ENCODE measurements at places on chromosomes 7 and 10.

GRCh38 chr10:101052285-101052684, 9.5 kb upstream of the KAZALD1 start:
- DNase-seq = no peak

DNA sequence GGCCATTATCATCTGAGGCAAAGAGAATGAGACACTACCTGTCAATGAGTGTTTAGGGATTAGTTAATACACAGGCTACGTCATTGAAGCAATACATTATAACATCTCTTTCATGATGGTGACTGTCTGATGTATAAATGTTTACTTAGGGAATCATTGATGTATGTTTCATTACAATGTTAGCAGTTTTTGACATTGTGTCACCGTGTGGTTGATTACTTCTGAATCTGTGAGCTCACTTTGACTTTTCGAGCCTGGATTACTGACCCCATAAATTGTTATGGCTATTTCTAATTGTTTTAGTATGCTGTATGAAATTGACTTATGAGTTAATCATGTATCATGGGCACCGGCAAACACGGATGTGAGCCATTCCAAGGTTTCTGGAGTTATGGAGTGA, 494.0 kb downstream of the MAGI2 start:
- no peak for DNase-seq

GRCh38 chr7:25093268-25093826, 31.7 kb downstream of the CYCS start:
- DNase-seq = peak; percentile 82

DNA sequence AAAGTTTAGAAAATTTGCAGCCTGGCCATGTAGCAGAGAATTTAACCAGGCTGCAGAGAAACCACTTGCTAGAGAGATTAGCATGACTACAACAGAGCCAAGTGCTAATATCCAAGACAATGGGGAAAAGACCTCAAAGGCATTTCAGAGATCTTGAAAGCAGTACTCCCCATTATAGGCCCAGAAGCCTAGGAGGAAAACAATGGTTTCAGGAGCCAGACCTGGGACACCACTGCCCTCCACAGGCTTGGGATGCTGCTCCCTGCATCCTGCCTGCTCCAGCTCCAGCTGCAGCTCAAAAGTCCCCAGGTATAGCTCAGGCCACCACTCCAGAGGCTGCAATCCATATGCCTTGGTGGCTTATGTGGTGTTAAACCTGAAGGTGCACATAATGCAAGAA, 101.5 kb upstream of the TMEM72 start:
- DNase-seq = peak; percentile 12

DNA sequence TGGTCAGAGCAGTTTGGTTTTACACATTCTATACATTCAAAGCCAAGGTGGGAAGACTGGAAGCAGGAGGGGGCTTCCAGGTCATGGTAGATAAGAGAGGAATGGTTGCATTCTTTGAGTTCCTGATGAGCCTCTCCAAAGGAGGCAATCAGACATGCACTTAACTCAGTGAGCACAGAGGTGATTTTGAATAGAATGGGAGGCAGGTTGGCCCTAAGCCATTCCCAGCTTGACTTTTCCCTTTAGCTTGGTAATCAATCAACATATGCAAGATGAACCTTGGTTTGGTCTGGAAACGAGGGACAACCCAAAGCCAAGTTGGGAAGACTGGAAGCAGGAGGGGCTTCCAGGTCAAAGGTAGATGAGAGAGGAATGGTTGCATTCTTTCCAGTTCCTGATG, 31.4 kb downstream of the TCERG1L start:
- no peak for DNase-seq

GRCh38 chr10:79273604-79274003, 73.7 kb upstream of the PPIF start:
- DNase-seq = no peak

- DNase-seq = no peak
Observed at GRCh38 chr10:124072106-124072505, 21.3 kb downstream of the CHST15 start.

DNA sequence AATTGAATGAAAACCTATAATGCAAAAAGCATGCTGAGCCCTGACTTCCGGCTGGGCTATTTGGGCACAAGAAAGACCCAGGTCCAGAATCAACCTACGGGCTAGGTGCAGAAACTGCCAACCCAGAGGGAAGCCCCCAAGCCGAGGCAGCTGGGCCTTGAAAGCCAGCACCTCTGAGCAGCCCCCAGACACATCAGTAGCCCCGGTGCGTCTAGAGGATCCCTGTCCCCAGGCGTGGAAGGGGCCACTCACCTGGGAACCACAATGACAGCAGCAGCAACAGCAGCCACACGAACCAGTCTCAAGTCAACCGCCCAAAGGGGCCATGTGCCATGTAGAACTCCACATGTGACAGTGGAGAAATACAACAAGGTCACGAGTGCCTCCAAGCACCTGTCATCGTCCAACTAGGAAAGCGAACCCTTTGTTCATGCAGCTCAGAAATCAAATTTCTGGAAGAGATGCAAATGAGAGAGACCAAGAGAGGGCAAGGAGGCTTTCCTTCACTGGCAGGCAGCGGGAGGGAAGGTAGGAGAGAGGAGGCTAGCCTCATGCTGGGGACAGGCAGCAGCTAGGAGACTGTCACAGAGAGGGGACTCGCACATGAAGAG, 57.5 kb upstream of the CHST15 start:
- DNase-seq = no peak

DNA sequence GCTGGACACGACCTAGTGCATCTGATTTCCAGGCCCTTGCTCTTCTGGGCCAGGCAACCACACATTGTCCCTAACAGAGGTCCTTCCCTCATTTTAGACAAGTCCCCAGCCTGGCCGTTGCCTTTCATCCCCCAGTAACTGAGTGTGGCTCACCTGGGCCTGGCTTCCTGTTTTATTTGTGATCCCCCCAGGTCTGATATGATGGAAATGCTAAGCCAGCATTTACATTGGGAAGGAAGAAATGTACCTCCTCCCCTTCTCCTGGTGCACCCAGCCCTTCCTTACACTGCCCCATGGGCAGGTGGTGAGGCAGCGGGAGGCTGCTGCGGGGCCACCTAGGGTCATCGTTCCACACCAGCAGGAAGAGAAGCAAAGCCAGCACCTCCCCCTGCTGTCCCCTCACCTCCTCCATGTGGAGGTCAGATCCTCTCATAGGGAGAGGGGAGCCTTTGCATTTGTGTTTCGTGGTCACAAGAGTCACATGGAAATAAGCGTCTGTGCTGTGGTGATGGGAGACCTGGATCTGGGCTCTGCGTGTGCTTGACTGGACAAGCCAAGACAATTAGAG, 108.8 kb downstream of the GLRX3 start:
- DNase-seq = no peak

- peak; percentile 10 for DNase-seq
Observed at GRCh38 chr7:25313526-25313925, 85.2 kb upstream of the NPVF start.

DNA sequence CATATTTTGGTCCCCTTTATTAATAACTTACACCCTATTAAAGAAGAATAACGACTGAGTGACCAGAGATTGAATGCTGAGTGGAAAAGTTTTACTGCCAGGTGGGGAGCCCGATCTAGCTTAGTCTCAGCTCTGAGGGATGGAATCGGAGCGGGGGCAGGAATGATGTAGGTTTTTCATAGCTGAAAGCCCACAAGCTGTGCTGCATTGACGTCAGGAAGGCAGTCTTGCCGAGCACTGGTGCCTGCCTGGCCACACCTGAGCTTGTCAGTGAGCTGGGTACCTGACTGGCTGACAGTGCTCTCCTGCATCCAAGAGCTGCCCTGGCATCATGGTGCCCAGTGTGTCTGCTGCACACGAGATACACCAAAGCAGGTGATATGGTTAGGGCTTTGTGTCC, 34.8 kb downstream of the GRK5 start:
- DNase-seq = no peak

DNA sequence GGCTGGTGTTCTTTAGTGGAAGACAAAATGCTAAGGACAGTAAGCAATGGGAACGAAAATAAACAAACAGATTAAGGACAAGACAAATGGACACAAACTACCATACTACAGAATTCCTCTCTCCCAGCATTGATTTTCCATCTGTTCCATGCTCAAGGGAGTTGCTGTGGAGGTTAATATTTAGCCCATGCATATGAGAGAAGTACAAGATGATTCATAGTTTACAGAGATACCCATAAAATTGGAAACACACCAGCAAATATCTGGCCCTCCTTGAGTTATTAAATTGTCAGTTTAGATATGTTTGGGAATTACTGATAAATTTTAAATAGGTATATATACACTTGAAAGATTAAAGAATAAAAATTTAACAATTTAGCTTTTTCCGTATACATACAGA, 69.8 kb downstream of the GLI3 start:
- DNase-seq = no peak

- no peak for DNase-seq
Observed at GRCh38 chr10:32771217-32771616, 186.8 kb downstream of the ITGB1 start.

DNA sequence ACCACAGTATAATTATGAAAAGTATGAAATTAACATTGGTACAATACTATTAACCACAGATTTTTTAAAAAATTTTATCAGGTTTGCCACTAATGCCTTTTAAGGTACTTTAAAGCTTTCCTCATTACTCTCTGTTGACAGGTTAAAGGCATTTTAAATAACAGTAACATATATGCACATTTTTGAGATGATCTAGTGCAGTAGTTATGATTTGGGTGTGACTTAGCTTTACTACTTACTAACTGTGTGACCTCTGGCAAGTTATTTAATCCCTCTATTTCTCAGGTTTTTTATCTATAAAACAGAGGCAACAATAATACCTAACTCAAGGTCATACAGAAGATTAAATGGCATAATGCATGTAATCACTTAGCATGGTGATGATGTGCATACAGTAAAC, 94.8 kb downstream of the NT5C2 start:
- no peak for DNase-seq

- no peak for DNase-seq
Observed at GRCh38 chr7:23191022-23191421, 9.2 kb downstream of the NUP42 start.

- no peak for DNase-seq
Observed at GRCh38 chr7:92622030-92622429, 31.8 kb upstream of the FAM133B start.

DNA sequence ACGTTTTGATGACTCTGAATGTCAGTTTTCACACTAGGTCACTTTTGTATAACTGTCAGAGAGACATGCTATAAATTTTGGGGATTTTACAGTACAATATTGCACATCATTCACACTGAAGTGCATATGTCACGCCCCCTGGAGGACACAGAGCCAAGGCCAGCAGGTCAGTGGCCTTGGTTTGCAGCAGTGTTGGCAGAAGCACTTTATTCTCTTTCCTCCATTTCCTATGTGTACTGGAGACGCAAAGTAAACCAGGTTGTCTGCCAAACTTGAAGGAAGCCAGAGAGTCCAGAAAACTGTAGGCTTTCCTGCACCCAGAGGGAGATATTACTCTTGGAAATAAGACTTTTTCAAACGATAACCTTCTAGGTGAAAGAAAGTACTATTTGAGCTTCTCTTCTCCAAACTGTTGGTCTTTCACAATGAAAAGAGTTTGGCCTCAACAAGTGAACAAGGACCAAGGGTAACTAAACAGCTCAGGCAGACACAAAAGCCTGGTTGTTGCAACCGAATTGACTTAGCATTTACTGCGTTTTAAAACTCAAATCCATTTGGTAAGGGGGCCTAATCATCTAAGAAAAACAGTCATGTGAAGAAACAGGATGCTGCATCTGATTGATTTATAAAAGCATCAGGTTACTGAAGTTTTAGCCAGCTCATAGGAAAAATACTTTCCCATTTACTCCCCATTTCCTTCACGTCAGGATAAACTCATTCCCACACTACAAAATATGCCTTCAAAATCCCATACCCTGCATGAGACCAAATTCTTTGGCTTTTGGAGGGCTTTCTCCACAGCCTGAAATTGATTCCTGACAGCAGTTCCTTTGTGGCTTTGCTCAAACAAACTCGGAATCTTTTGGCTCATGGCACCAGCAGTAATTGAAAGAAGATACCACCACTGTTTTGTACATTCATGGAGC, 83.0 kb upstream of the SEC61G start:
- DNase-seq = peak; percentile 44

DNA sequence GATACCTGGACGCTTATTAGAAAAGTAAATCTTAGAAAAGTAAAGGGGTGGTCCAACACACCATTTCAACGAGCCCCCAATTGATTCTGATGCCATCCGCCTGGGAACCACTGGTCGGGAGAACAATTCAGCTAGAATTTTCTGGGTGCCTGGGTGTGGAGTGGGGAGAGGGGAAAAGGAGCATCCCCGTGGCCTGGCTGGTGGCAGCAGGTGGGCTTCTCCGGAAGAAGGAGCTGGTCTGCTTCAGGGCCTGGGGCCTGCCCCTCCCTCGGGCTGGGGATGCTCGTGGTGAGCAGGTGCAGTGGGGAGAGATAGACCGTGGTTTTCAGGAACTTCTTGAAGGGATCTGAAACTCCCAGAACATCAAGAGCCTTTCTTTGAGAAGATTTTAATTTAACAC, 39.9 kb upstream of the DUSP5 start:
- no peak for DNase-seq

DNA sequence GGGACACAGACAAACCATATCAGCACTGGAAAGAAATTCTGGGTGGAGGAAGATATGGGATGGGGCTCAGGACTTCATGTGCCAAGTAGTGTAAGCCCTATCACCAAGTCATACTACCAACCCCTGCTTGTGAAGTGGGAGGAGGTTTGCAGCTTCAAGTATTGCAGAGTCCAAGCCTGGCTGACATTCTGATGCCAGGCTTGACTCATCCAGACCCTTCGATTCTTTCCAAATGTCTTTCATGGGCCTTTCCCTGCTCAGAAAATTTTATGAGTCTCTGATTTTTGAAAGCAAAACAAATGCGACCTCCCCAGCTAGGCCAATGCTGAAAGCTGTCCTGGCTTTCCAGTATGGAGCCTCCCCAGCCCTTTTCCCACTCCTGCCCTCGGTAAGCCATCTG, 45.1 kb upstream of the SMNDC1 start:
- DNase-seq = no peak

- peak; percentile 72 for DNase-seq
Observed at GRCh38 chr10:102504179-102504975, 605 bp downstream of the SUFU start.

GRCh38 chr7:106864298-106865081, 592 bp upstream of the PIK3CG start:
- peak; percentile 57 for DNase-seq

GRCh38 chr7:23205909-23206767, 24.3 kb downstream of the NUP42 start:
- DNase-seq = no peak

GRCh38 chr10:43078175-43078985, 1.5 kb downstream of the RET start:
- DNase-seq = peak; percentile 60

- no peak for DNase-seq
Observed at GRCh38 chr7:16447876-16448275, 17.7 kb downstream of the SOSTDC1 start.

DNA sequence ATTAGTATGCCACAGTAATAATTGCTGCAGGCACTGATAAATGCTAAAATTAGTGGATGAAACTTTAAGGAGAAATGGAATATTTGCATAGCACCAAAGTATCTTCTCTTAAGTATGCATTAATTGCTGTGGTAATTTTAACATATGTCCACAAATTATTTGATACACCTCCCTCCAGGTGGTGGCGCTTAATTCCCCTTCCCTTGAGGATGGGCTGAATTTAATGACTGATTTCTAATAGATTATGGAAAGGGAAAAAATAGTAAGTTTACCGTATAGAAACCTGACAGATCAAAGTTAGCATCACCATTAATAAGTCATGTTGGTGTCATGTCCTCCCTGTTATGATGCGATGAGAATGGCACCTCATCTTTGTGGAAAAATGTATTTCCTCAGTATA, 519.2 kb downstream of the TFEC start:
- DNase-seq = no peak
